ENCODE measurements at places on chromosomes 3 and 15.

DNA sequence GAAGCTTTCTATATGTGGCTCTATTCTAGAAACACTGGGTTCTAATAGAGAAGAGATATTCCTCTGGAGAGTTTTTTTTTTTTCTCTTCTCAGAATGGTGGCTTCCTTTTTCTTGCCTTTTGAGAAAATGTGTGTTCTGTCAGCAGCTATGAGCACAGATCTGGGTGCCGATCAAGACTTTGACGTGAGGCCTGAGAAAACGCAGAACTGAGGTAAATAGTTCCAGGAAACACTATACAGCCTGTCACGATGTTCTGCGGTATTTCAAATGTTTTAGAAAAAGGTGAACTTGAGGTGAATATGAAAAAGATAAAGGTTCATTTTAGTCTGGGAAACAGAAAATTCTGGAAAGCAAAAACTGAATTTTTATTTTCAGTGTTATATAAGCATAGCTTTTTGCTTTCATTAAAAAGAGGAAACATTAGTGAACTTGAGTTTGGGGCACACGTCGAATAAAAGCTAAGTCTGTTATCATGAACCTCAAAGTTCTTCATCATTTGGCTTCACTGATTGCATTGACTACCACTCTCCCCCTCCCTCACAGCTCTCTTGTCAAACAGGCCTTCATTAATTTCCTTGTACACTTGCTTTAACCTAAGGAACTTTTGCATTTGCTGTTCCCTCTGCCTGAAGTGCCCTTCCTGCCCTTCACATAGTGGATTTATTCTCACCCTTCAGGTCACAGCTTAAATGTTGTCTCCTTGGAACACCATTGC is 265.1 kb downstream of the NFKBIZ start:
- peak; percentile 64 for DNase-seq

DNA sequence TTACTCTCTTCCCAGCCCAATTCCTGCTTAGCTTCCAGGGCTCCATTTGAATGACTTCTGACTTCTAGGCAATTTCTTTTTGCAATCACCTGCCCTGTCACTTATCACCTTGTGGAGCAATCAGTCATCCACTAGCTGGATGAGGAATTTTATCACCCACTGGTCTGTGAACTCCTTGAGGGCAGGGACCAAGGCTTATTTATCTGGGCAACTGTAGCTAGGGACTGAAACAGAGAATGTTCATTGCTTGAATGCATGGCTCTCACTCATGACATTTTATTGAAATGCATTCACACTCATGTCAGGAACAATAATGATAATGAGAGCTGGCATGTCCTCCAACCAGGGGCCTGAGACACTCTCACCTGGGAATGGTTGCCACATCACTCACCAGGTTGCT is 15.5 kb downstream of the TNFAIP8L3 start:
- no peak for DNase-seq

DNA sequence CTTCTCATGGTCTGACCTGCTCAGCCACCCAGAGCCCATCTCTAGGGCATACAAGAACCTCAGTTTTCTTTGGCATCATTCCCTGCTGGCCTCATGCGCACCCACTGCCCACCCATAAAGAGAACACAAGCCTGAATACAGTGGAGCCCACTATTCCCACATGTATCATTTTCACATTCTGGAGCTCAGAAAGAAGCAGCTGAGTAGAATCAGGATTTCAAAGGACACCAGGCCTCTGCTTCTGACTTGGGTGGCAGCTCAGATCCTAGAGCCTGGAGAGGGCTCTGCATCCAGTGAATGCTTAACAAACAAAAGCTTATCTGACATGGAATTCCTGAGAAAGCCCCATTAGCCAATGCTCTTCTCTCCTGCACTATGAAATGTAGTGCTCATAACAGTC is 34.7 kb downstream of the RBP2 start:
- DNase-seq = no peak

DNA sequence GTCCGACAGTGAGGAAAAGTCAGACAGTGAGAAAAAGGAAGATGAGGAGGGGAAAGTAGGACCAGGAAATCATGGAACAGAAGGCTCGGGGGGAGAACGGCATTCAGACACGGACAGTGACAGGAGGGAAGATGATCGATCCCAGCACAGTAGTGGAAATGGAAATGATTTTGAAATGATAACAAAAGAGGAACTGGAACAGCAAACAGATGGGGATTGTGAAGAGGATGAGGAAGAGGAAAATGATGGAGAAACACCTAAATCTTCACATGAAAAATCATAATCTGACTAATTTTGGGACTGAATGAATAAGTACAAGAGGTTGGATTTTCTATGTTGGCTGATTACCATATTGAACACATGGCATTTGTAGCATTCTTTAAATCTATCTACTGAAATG is 26.2 kb downstream of the SEC62 start:
- DNase-seq = no peak

DNA sequence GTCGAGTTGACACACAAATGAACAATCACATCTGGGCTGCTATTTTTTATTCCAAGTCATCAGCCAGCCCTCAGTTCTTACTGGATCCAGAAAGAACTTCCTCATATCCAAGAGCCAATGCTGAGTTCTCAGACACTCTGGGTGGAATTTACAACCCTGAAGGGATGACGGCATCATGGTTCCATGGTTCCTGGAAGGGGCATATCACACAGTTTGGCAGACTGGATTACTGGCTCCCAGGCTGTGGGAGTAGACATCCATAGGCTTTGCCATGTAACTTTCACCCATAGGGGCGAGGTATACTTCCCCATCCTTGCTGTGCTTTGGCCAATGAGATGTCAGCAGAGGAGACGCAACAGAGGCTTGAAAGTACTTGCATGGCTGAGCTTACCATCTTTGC is 26.9 kb upstream of the KBTBD12 start:
- no peak for DNase-seq

GRCh38 chr15:25776071-25776746 is 86.9 kb downstream of the ATP10A start:
- DNase-seq = no peak

Data from activated T-helper 2 cell treated with anti-CD3 and anti-CD28 coated beads, Interferon-gamma antibody, Interleukin-2, Interleukin-4, amounts not matched to agents 10 μg/mL and 5 μg/mL and 100 μg/mL, durations not matched to agents 14 hours and 24 hours and 36 hours (primary cell).